NCI-H460 (cell line): ENCODE measurements at places on chromosomes 4 and X. TPM values are rescaled to one million over a fixed set of nuclear protein-coding genes. Genes with fewer than 3 reads are reported as not detected.

The FAT1 gene
- total RNA-seq: 83.1 and 87.5 TPM in 2 replicates

The KIT gene
- total RNA-seq: not detected in 2 replicates

The SLC35A2 gene
- total RNA-seq: 22.8 and 25.9 TPM in 2 replicates

The ANXA3 gene
- 114 and 117 TPM in 2 replicates for total RNA-seq

The EDNRA gene
- total RNA-seq: 0.35 TPM in 1 of 2 replicates, not detected in the other
